ENCODE measurements at places on chromosomes 5 and 9. TPM values are rescaled to one million over a fixed set of nuclear protein-coding genes. Genes with fewer than 3 reads are reported as not detected.

PCDHGC3 gene
- 34.8 TPM for total RNA-seq

HTR4 gene
- not detected for total RNA-seq

CNTLN gene
- 21.1 TPM for total RNA-seq

ANKRD18B gene
- total RNA-seq = not detected

DNA sequence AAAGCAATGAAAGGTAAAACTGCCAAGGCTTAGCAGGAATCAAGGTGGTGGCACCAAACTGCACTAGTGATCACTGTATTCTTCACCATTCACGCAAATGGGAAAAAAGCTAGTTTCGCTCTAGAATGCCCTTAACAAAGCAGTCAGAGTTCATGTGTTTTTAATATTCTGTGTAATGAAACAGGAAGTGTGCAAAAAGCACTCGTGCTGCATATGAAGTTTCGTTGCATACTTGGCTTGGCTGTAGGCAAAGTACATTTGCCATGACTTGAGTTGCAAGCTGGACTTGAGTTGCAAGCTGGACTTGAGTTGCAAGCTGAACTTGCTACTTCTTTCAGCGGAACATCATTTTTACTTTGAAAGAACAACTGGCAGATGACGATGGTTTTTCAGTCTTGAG lies 55.4 kb downstream of the FOXI1 start:
- no peak for DNase-seq

DNA sequence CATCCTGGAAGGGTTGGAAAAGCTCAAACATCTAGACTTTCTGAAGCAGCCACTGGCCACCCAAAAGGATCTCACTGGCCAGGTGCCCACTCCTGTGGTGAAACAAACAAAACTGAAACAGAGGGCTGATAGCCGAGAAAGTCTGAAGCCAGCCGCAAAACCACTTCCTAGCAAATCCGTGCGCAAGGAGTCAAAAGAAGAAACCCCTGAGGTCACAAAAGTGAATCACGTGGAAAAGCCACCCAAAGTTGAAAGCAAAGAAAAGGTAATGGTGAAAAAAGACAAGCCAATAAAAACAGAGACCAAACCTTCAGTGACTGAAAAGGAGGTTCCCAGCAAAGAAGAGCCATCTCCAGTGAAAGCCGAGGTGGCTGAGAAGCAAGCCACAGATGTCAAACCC lies 87.6 kb downstream of the MAP1B start:
- DNase-seq = no peak

DNA sequence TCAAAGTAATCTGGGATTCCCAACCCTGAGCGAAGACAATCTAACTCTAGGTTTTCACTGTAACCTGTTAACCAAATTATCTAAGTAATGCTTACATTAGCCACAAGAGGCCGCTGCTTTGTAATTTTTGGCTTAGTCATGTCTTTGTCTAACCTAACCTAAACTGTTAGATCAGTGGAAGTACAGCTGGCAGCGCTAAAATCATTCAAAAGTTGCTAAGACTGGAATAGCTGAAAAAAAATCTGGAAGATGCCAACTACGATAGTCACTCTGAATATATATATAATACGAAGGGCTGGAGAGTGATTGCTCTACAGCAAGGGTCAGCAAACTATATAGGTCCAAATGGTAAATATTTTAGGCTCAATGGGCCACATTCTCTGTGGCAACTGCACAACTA lies 60.2 kb downstream of the FBXO38 start:
- DNase-seq = no peak

DNA sequence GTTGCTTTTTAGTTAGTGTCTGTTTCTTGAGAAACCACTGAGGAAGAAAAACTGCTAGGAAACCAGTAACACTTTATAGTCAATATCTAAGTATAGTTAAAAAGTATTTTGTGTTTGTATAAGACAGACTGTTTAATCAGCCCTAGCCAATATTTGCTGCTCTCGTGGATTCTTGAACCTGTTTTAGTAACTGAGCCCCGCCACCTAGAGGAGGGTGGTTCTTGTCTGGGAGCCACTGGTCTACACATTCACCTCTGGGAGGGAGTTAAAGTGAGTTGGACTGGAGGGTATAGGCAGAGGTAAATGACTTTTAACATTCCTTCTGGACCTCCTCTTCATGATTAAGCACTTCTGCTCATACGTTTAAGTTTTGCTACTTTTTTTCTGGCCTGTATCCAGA lies 117.2 kb downstream of the SPATA31D1 start:
- DNase-seq = no peak

DNA sequence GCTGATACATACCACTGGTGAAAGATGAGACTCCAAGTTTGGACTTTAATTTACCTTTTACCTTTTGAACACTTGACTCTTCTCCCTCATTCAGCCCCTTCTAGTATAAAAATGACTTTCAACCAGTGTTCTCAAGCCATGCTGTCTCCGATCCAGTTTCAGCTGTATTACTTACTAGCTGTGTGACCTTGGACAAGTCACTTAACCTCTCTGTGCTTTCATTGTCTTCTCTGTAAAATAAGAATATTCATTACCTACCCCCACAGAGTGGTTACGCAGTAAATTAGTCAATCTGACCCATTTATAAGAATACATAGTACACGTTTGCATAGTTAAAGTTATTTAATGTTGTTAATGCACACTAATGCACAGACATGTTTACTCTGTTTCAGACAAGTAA lies 12.6 kb upstream of the CEMIP2 start:
- no peak for DNase-seq

GRCh38 chr5:139232147-139232724 lies 34.1 kb upstream of the SIL1 start:
- DNase-seq = no peak

DNA sequence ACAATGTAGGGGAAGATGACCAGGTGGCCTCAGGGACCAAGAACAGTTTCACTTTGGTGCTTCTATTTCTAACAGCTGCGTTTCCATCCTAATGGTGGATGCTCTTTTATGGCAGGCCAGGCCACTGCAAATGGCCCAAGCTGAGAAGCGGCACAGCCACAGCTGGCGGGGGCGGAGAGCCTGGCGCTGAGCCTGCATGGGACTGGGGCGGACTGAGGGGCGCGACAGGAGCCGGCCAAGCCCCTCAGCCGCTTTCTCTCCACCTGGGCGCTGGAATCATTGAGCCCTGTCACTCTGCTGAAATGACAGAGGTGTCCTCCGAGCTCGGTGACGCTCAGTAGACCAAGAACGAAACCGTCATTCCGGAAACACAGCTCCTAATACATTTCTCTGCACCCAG lies 317.3 kb upstream of the PDE4D start:
- no peak for DNase-seq

Measured in omental fat pad (tissue), 4 donors.